ENCODE measurements at places on chromosomes 3 and 15. TPM values are rescaled to one million over a fixed set of nuclear protein-coding genes. Genes with fewer than 3 reads are reported as not detected.

Gene TGM5
- total RNA-seq = not detected

Gene GP9
- total RNA-seq = 0.42 TPM

Gene BCL2A1
- not detected for total RNA-seq

Gene ANKRD63
- not detected for total RNA-seq

DNA sequence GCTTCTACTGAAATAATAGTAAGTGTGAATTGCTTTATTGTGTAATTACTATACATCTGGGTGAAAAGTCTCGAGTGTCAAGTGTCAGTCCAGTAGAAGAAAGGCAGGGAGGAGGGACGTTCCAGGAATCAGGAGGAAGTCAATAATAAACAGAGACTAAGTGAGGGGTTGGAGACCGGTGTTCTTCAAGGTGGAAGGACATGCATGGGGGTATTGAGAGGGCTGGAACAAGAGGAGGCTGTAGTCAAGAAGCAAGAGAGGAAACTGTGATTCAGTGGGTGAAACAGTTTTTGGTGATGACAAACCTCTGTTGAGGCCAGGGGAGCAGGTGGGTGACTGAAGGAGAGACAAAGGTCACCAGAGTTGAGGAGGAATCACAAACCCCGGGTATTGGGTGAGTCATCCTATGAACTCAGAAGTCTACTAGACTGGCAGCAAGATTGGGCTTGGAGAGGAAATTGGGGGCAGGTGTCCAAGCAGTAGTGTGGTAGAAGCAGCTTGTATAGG is 11.6 kb upstream of the SCAMP5 start:
- no peak for DNase-seq
- no peak overlapping the region for H3K27ac ChIP-seq
- H3K4me1 ChIP-seq = no peaks in the 10 kb centered on the region
- peaks cover 7% of the 10 kb centered on the region for H3K27me3 ChIP-seq
- no peak overlapping the region for H3K4me3 ChIP-seq
- H3K36me3 ChIP-seq = no peaks in the 10 kb centered on the region

GRCh38 chr15:42159381-42160015 is 3.1 kb upstream of the PLA2G4F start:
- H3K27me3 ChIP-seq = no peaks in the 10 kb centered on the region
- H3K27ac ChIP-seq = peak overlapping the region; percentile 96
- no peak overlapping the region for H3K4me3 ChIP-seq
- peaks cover 3% of the 10 kb centered on the region for H3K36me3 ChIP-seq

- H3K27me3 ChIP-seq = no peaks in the 10 kb centered on the region
- H3K36me3 ChIP-seq = no peaks in the 10 kb centered on the region
- no peak overlapping the region for H3K27ac ChIP-seq
- no peaks in the 10 kb centered on the region for H3K4me1 ChIP-seq
- H3K4me3 ChIP-seq = no peak overlapping the region
These were observed 813.6 kb upstream of the ALCAM start for GRCh38 chr3:104553121-104553520.

DNA sequence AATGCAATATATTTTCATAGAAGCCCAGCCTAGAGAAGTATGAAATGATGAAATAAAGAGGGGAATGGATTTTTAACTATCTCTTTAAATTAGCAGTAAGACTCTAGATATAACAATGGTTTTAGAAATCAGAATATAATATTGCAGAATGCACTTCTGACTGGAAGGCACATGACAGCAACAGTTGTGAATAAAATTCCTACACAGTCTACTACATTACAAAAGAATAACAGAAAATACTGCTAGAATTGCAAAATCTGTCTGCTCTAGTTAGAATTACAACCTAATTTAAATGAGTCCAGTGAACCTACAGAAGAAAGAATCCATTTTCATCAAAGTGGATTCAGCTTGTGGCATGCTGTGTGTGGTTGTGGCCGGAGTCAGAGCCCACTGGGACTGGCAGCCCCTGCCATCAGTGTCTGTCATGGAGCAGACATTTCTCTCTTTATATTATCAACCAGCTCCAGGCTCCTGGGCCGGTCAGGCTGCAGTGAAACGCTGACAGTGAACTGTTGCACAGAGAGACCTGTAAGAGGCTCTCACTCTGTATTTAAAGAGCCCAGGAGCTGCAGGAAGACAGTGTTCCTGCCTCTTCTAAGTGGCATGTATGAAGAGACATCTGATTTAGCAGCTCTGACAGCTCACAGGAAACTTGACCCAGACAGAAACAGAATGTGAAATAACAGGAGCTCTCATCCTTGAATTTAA is 1523.8 kb upstream of the CADM2 start:
- no peak overlapping the region for H3K4me3 ChIP-seq
- no peaks in the 10 kb centered on the region for H3K4me1 ChIP-seq
- no peaks in the 10 kb centered on the region for H3K36me3 ChIP-seq
- no peaks in the 10 kb centered on the region for H3K27me3 ChIP-seq
- H3K27ac ChIP-seq = no peak overlapping the region
- no peak for DNase-seq

DNA sequence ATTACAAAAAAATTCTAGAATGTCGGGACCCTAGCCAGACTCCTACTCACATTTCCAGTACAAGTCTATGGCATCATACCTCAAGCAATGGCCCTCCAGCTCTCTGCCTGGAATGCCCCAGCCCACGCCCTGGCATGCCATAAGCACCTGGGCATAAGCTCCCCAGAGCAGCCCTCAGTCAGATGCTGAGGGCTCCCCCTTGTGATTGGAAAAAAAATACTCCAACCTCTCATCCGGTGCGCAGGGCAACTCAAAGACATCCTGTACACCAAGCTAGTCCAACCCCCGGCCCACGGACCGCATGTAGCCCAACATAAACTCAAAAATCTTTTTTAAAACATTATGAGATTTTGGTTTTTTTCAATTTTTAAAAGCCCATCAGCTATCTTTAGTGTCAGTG is 115.4 kb downstream of the NEK10 start:
- no peaks in the 10 kb centered on the region for H3K4me1 ChIP-seq
- no peak for DNase-seq
- no peaks in the 10 kb centered on the region for H3K36me3 ChIP-seq
- H3K27ac ChIP-seq = no peak overlapping the region
- no peak overlapping the region for H3K4me3 ChIP-seq
- no peaks in the 10 kb centered on the region for H3K27me3 ChIP-seq

DNA sequence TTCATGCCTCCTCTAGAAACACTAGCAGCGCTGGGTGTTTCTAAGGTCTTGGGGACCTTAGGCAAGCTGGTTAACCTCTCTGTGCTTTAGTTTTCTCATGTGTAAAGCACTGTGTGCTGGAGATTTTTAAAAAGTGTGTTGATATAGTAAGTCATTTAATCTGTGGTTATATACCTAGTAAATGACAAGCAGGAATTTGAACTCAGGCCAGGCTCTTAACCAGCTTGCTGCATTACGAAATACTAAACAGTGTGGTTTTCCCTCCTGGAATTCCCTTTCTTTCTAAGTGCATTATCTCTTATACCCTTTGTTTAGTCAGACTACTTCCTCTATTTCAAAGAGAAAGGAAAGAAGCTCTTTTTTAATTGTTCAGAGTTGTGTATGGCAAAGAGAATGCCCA is 26.5 kb downstream of the NEO1 start:
- peaks cover 50% of the 10 kb centered on the region for H3K4me1 ChIP-seq
- DNase-seq = no peak
- H3K36me3 ChIP-seq = no peaks in the 10 kb centered on the region

GRCh38 chr3:178585454-178585853 is 49.2 kb downstream of the KCNMB2 start:
- H3K4me3 ChIP-seq = no peak overlapping the region
- H3K36me3 ChIP-seq = no peaks in the 10 kb centered on the region
- DNase-seq = no peak
- H3K27ac ChIP-seq = no peak overlapping the region
- peaks cover 4% of the 10 kb centered on the region for H3K4me1 ChIP-seq

Data from gastrocnemius medialis (tissue), 4 donors.